Lung (tissue), 17 donors: ENCODE measurements at places on chromosomes 4 and X. TPM values are rescaled to one million over a fixed set of nuclear protein-coding genes. Genes with fewer than 3 reads are reported as not detected.

DNA sequence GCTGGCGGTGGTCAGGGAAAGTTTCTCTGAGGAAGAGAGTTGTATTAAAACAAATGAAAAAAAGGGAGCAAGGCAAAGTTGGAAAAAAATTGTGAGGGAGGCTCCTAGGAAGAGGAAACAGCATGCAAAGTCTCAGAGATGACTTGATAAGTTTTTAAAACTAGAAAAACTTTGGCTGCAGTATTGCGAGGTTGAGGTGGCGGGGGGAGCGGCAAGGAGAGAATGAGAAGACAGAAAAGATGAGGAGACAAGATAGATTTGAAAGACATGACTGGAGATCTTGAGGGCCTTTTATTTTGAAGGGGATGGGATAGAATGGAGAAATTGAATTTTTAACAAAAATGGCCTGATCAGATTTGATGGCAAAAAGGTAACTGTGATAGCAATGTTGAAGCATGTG is 4.8 kb upstream of the UBE2D3 start:
- DNase-seq = no peak

DNA sequence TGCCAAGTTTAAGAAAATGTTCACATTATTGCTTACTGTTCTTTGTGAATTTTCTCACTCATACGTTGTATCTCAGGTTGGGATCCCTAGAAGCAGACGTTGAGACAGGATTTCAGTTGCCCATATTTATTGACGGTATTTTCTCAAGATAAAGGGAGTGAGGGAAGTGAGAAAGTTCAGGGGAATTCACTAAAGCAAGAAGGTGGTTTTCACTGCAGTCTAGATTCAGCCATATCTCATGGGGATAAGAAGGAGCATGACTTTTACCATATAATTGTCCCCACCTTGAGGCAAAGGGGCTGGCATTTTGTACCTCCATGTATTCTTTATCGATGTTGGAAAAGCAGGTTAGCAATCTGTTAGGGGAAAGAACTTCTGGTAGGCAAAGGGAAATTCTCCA is 543.0 kb downstream of the CCSER1 start:
- no peak for DNase-seq

DNA sequence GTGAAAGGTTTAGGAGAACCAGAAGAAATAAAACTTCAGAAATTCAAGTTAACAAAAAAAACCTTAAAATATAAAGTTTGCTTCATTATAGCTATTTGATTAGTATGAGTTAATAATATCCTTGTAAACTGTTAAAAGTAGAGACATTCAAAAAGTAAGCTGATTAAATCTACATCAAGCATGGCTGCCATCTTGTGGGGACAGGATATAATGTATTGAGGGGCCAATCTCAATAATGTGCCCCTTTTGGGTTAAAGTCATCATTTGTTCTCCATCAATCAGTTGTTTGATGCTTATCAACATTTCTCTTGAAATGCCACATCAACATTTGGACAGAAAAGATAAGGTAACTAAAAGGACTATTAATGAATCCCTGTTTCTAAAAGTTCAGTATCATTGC is 4.6 kb upstream of the GRID2 start:
- no peak for DNase-seq

- no peak for DNase-seq
Observed at GRCh38 chr4:83947125-83947829, 411.4 kb downstream of the GPAT3 start.

Gene KIAA1210
- total RNA-seq = not detected
